ENCODE measurements at places on chromosomes 2 and 18.

DNA sequence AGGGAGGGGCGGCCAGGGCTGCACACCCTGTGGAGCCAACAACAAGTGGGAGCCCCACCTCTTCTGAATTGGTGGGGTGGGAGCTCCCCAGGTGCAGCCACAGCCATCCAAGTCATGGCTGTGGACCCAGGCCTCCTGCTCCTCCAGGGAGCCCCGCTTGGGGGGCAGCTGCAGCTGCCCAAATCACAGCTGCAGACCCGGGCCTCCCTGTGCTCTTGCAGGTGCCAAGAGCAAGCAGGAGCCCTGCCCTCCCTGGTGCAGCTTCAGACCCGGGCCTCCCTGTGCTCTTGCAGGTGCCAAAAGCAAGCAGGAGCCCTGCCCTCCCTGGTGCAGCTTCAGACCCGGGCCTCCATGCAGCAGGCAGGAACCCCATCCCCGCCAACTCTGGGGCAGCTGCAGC, 46.5 kb upstream of the COX7A2L start:
- DNase-seq, result no peak

- DNase-seq, result no peak
Measured at GRCh38 chr18:28167835-28168349, 9.0 kb downstream of the CDH2 start.

DNA sequence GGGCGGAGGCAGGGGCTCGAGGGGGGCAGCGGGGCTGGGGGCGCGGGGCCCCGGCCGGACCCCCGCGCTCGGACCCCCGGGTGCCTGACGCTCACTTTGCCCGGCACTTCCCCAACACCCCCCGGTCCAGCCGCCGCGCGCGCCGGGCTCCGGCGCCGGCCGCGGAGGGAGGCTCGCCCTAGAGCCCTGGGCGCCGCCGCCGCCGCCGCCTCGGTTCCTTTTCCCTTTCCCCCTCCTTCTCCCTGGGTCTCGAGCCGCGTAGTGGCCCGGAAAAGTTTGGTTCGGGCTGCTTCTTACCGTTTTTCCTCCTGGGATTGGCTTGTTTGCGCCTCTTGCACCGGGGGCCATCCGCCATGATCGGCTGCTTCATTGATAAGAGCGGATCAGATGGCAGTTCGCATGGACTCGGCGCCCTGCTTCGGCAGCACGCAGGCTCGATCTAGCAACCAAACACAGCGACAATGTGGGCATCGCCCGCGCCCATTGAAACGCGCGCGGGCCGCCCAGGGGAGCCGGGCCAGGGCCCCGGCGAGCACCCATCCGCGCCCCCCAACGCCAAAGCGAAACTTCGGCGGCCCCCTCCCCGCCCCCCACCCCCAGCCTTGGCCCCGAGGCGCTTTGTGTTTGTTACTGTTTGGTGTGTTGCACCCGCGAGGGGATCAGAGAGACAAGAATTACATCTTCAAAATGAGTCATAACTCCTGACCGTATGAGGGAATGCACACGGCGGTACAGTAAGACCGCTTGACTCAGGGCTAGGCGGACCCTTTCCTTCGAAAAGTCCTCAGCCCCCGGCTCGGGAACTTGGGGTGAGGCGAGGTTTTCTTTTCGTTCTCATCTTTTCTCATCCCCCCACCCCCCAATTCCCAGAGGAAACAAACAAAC, 2.7 kb downstream of the ZEB2 start:
- no peak for DNase-seq

DNA sequence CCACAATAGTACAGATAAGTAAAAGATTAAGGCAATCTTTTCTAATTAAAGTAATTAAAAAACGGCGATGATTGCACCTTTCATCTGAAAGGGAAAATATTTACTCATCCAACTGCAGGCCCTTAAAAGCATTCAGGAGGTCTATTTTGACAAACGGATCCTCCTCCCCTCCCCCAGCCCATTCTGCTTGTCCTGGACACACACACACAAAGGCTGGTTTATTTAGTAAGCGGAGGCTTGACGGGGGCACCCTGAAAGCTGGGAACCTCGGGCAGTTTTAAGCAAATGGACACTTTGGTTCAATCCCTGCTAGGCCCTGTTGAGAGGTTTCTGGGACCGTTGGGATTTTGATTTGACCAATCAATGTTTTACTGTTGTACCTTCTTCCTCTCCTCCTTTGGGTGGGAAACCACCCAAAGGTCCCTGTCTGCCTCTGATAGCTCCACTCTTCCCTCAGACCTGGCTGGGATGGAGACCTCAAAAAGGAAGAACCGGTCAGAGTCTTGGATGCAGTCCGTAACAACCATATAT, 135.8 kb upstream of the HAAO start:
- DNase-seq, result no peak

GRCh38 chr2:203909261-203909967, 27.1 kb upstream of the ICOS start:
- DNase-seq, result no peak

DNA sequence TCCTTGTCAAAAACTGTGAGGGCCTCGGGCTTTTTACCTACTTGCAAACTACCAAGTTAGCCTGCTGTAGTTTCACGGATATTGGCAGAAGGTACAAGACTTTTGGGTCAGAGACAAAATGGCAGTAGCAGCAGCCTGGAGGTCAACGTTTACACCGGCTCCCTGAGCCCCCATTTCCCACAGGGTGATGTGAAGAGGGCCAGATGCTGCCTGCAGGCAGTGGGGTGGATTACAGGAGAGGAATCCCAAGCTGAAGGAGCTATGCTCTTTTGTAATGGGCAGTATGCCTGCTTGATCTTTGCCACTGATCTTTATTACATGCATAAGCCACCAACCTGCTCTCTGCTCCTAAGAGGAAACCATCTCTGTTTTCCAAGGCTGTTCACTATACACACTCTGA, 29.5 kb upstream of the SP5 start:
- no peak for DNase-seq

DNA sequence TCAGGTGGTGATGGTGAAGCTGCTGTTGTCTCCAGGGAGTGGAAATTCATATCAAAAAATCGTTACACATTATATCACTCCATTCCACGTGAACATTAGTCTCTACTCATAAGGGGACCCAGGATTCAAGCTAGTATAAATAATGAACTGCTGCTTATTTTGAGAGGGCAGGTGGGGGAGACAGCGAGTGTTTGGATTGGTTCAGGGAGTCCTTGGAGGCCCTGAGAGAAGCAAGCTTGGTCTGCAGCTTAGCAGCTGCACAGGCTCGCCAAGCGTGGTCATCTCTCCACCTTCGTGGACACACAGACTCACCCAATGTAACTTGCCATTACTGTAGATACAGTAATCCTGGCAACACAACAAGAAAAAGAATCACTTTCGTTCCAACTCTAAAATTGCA, 177.6 kb downstream of the ZNF521 start:
- DNase-seq, result no peak

- DNase-seq, result no peak
Measured at GRCh38 chr2:174605687-174606086, 8.1 kb upstream of the WIPF1 start.

GRCh38 chr2:233446121-233446520, 91.8 kb downstream of the DGKD start:
- no peak for DNase-seq

- no peak for DNase-seq
Measured at GRCh38 chr2:147773479-147773878, 71.3 kb upstream of the ACVR2A start.

GRCh38 chr2:236052926-236053821, 115.0 kb downstream of the GBX2 start:
- DNase-seq, result no peak

GRCh38 chr2:71560638-71561011, 107.3 kb downstream of the DYSF start:
- DNase-seq, result no peak

- no peak for DNase-seq
Measured at GRCh38 chr2:109184368-109184767, 55.4 kb downstream of the SH3RF3 start.

DNA sequence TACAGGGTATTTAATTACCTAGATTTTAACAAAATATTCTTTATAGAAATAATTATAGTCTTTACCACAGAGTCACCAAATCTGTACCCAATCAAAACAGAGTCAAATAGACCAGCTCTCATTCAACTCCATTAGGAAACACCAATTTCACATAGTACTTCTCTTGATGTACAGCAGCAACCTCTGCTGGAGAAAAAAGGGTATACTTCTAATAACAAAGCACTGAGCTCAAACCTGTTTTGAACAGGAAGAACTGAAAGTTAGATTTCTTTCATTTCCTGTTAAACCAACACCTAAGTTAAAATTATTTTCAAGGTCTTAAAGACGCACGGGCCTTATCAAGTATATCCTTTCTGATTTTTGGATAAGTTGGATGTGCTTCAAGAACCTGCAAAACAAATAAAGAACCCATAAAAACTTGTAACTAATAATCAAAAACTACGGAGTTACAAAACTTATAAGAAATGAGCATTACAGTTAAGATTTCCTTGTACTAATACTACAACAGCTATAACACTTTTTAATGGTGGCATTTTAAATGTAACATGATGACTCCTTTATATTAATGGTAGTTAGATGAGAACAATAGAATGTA, 79.0 kb downstream of the TTC21B start:
- no peak for DNase-seq

- peak; percentile 35 for DNase-seq
Measured at GRCh38 chr2:24491542-24492420, 727 bp downstream of the NCOA1 start.

GRCh38 chr2:123448801-123449200, 576.3 kb upstream of the CNTNAP5 start:
- DNase-seq, result no peak

DNA sequence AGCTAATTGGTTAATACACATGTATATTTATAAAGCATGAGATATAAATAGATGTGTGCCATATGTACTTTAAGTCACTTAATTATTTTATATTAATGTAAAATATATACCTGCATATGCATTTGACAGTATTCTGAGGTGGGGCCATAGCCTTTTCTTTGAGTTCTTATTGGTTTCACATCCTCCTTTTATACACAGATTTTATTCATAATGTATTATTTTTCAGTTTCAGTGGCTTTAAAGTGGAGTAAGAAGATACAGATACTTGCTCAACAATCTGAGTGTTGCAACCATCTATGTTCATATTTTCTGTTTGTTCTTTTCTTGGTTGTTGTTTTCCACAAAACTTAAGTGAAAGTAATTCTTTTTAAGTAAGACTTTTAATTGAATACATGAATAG, 436.5 kb downstream of the RND3 start:
- DNase-seq, result no peak

DNA sequence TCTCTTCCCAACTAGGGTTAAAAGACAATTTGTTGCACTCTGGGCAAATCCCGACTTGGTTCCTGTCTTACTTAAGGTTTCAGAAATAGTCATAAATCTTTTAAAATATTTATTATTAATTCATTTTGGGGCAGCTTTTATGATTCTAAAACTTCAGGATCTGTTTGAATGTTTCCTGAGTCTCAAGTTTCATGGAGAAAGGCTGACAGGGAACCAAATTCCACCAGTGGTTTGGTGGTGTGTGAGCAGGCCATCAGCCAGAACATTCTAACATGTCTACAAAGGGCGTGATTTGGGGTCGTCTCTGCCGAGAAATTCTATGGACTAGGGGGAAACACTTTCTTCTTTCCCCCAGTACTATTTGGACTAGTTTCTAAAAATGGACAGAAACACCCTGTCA, 366.4 kb downstream of the ZNF521 start:
- no peak for DNase-seq

GRCh38 chr2:111106706-111107105, 14.0 kb upstream of the BCL2L11 start:
- no peak for DNase-seq

GRCh38 chr2:45932278-45932975, 281.0 kb downstream of the PRKCE start:
- DNase-seq, result no peak

DNA sequence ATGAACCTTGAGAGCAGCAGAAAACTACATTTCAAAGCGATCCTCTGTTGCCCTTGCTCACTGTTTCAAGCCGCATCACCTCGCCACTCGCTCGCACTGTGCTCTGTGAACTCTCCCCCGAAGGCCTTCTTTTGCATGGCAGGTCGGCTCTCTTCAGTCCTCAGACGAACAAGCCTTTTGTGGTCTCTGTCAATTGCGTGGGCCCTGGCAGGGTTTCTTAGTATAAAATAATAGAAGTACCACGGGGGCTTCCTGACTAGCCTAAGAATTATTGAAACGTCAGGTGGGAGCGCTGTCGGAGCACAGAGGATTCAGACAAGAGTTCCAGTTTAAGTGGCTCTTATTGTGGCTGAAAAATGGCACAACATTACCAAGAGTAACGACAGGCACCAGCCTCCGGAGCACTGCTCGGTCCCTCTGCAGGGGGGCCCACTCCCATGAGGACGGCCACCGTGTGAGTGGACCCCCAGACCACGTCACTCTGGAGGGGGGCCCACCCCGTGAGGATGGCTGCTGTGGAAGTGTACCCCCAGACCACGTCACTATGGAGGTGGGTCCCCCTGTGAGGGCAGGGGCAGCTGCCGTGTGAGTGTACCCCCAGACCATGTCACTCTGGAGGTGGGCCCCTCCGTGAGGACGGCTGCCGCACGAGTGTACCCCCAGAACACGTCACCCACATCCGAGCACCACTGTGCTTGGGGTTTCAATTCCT, 237.7 kb downstream of the HDAC4 start:
- no peak for DNase-seq

DNA sequence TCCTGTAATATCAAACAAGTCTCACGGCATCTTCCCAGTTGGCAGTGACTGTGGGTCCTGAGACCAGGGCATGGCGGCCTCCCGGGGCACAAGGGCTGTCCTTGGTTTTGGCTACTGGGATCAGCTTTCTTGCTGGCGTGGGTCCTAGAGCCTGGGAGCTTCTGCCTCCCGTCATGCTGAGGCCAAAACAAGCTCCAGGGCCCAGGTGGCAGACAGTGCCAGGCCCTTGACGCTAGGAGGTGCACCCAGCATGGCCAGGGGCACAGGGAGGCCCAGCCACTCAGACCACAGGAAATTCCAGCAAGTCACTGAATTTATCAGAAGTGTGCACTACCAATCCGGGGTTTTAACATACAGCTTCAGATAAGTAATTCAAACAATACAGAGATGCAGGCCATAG, 184.7 kb downstream of the EIPR1 start:
- DNase-seq, result no peak

- no peak for DNase-seq
Measured at GRCh38 chr2:113979191-113980128, 89.6 kb downstream of the ACTR3 start.

All from activated T-helper 1 cell treated with anti-CD3 and anti-CD28 coated beads, Interleukin-2, amount 50 U/mL, for 16 hours (primary cell).